ENCODE measurements at places on chromosomes 7 and 10. TPM values are rescaled to one million over a fixed set of nuclear protein-coding genes. Genes with fewer than 3 reads are reported as not detected.
A peak's percentile ranks its signal among the peaks of the same experiment; 100 is the strongest.

STN1 gene
- total RNA-seq: 10.3 TPM

VTI1A gene
- 20.0 TPM for total RNA-seq

C10orf67 gene
- 0.11 TPM for total RNA-seq

- H3K4me3 ChIP-seq: no peak overlapping the region
- H3K27me3 ChIP-seq: no peaks in the 10 kb centered on the region
- H3K4me1 ChIP-seq: no peaks in the 10 kb centered on the region
- DNase-seq: no peak
Measured at GRCh38 chr7:265998-266850, 23.7 kb upstream of the FOXL3 start.

GRCh38 chr7:101650579-101651081, 21.5 kb upstream of the MYL10 start:
- H3K4me1 ChIP-seq: no peaks in the 10 kb centered on the region
- H3K4me3 ChIP-seq: no peak overlapping the region
- H3K36me3 ChIP-seq: no peaks in the 10 kb centered on the region
- no peaks in the 10 kb centered on the region for H3K27me3 ChIP-seq
- no peak overlapping the region for H3K27ac ChIP-seq
- no peak for DNase-seq

DNA sequence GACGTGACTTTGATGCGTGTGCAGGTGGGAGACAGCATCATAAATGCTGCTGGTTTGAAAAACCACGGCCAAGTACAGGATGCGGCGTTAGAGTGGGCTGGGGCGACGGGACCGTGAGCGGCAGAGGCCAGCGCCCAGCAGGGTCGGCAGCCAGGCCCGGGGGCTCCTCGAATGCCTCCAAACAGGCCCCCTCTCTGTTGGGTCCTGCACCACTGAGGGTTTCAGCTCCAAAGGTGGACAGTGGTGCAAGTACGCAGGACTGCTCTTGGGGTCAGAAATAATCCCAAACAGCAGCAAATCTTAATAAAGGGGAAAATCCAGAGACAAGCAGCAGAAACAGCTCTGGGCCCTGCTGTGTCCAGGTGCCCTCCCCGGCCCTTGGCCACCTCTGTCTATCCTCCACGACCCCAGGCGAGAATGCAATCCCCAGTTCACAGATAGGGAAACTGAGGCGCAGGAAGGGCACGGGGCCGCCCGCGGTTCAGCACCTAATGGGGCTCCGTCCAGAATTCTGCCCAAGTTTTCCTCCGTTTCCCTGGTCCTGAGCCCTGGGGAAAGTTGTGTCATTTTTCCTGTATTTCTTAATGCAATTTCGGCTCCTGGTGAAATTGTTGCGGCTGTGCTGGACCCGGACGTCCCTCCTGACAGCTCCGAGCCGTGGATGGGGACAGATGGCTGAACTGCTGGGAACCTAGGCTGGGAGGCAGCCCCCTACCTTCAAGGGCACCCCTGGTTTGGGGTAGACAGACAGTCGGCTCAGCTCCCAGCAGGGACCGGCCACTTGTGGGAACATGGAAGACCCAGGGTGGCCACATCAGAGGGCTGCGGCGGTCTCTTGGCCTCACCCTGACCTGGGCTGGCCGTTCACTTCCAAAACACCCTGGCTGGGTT, 97.4 kb downstream of the FOXL3 start:
- H3K4me1 ChIP-seq: no peaks in the 10 kb centered on the region
- no peaks in the 10 kb centered on the region for H3K27me3 ChIP-seq
- H3K36me3 ChIP-seq: no peaks in the 10 kb centered on the region
- H3K4me3 ChIP-seq: no peak overlapping the region
- no peak overlapping the region for H3K27ac ChIP-seq

GRCh38 chr7:158362912-158363905, 224.4 kb downstream of the PTPRN2 start:
- no peaks in the 10 kb centered on the region for H3K36me3 ChIP-seq
- H3K27me3 ChIP-seq: no peaks in the 10 kb centered on the region
- DNase-seq: peak; percentile 83
- no peak overlapping the region for H3K27ac ChIP-seq
- H3K4me3 ChIP-seq: no peak overlapping the region
- H3K4me1 ChIP-seq: no peaks in the 10 kb centered on the region

GRCh38 chr7:80273327-80273726, 138.7 kb downstream of the GNAI1 start:
- no peak overlapping the region for H3K27ac ChIP-seq
- H3K4me3 ChIP-seq: no peak overlapping the region
- no peaks in the 10 kb centered on the region for H3K4me1 ChIP-seq
- H3K27me3 ChIP-seq: no peaks in the 10 kb centered on the region
- H3K36me3 ChIP-seq: no peaks in the 10 kb centered on the region
- DNase-seq: no peak

Data from H1 (cell line).